Glomerular endothelial cell (primary cell): ENCODE measurements at places on chromosomes 6 and 20. TPM values are rescaled to one million over a fixed set of nuclear protein-coding genes. Genes with fewer than 3 reads are reported as not detected.

DNA sequence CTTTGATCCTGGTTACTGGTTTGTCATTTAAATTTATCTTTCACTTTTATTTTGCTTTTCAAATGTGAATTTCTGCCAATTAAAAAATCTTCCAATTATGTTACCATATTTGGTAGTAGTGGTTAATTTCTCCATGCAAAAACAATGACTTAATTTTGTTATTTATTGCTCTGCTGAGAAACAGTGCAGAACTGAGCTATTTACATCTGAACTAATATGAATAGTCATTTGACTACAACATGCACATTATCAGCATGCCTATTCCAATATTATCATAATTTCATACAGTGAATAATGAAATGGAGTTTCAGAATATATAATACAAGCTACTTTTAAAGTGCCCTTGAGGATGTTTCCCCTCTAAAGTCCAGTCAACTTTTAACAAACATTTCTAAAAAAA is 517 bp downstream of the PLN start:
- DNase-seq = no peak

DNA sequence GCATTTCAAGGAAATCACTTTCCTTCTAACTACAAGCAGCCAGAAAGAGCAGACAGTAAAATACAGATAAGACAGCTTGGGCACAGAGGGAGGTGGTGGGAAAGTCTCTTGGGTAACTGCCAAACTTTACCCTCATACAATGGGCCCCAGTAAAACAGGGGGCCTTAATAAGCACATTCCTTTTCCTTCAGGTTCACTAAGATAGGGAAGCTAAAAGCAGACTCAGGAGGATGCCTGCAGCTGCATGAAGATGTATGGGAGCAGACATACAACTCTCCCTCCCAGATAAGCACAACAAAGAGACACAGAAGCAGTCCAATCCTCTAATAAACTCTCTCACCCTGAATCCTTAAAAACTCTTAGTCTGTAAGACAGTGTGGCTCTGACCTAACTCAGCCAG is 49.0 kb downstream of the SIM1 start:
- no peak for DNase-seq

- no peak for DNase-seq
These were observed 58.9 kb upstream of the L3MBTL3 start for GRCh38 chr6:129959358-129959930.

DNA sequence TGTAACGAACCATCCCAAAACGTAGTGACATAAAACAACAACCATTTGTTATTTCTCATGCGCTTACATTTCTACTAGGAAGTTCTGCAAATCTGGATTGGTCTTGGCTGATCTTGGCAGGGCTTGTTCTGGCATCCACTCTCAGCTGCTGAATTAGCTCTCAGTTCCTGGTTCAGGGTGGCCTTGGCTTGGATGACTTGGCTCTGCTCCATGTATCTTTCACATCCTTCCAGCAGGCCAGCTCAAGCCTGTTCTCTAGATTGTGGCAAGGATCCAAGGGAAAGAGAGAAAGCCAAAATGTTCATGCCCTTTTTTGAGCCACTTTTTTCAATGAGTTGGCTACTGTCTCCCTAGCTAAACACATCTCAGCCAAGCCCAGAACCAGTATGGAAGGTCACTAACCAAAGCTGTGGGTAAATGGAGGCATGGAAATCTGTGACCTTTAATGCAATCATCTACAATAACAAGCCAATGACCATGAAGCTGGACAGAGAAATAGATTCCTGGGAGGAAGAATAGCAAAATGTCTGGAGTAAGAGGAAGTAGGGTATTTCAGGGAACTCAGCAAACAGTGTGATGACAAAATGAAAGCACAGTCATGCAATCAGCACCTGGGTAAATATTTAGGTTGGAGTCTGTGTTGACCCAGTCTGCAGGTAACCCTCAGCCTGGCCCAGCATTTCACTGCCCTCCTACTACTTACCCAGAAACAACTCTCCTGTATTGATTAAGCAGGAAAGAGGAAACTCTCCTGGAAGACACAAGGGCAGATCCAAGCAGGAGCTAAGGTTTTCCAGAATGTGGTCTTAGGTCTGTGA is 32.7 kb upstream of the SNAP25 start:
- no peak for DNase-seq

Gene FAM209B
- total RNA-seq = not detected in 2 replicates

Gene MPC1
- total RNA-seq = 19.2 and 28.1 TPM in 2 replicates
